ENCODE measurements at places on chromosomes 2 and 18. TPM values are rescaled to one million over a fixed set of nuclear protein-coding genes. Genes with fewer than 3 reads are reported as not detected.

Gene KCNE4
- 1.6 TPM for total RNA-seq

Gene PROM2
- total RNA-seq = 0.20 TPM

Gene C2orf80
- not detected for total RNA-seq

Gene TUBB8B
- not detected for total RNA-seq

Gene MEP1B
- not detected for total RNA-seq

Gene ANKRD30B
- total RNA-seq = not detected

Gene C2orf42
- 15.1 TPM for total RNA-seq

Gene C2orf72
- 0.20 TPM for total RNA-seq

Gene BMP10
- not detected for total RNA-seq

Gene GAREM2
- total RNA-seq = 1.5 TPM

Gene TMEM131
- 27.9 TPM for total RNA-seq

Gene FOXD4L1
- total RNA-seq = not detected

Gene RNF152
- 1.2 TPM for total RNA-seq
